SK-N-DZ (cell line): ENCODE measurements at places on chromosomes 7 and 10.

DNA sequence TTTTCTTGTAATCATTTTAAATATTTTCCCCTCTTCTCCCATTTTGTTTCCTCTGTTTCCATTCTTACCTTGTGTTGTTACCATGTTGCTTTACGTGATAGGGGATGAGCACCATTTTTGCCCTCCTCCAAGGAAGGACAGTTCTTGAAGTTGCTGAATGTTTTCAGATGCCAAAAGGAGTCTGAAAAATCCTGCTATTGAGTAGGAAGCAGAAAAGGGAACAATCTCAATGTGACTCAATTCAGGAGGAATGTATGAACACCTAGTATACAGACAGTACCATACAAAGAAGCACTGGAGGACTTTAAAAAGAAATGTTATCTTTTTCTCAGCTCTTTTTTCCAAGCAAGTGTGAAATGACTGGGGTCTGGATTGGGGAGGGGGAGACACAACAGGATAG is 5.1 kb upstream of the NAMPT start:
- no peak for DNase-seq

GRCh38 chr10:87860156-87860795 is 3.1 kb downstream of the KLLN start:
- DNase-seq: peak; percentile 54

DNA sequence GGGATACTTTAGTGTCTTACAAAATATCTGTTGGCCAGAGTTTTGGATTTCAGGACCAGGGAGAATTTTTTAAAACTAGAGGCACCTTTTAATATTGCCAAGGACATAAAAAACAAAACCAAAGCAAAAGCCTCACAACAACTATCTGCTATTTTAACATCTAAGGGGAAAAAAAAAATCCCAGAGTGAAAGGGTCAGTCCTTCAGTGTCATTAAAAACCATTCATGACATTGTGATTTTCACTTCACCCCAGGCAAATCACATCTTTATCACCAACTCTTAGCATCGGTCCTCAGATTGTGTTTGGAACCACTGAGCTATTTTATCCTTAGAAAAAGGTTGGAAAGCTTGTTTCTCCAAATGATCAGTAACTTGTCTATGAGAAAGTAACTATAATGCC is 10.7 kb downstream of the CEP41 start:
- DNase-seq: no peak

- no peak for DNase-seq
Measured at GRCh38 chr10:86083206-86083605, 283.4 kb downstream of the GRID1 start.

DNA sequence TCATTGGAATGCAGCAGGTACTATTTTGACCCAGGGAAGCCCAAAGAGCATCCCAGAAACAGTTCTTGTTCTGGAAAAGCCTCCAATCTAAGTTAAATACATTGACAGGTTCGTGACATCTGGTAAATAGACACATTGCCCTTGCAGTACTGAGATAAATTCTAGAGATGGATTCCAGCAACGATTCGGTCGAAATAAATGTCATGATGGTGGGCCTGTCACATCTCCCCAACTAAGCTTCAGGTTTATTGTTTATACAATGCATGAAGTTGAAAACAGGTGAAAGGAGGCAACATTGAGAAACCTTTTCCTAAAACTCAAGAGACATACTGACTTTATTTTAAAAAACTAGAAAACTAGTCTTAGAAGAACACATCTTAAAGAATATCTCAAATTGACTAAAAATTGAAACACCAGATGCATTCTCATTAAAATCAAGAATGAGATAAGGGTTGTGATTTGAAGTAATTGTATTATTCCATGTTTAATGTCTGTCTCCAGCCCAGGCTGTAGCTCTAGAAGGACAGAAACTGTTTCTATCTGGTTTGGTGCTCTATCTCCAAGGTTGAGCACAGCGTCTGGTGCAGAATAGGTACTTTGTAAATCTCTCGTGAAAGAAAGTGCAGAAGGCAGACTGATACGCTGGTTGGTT is 114.0 kb downstream of the CABCOCO1 start:
- DNase-seq: peak; percentile 73

DNA sequence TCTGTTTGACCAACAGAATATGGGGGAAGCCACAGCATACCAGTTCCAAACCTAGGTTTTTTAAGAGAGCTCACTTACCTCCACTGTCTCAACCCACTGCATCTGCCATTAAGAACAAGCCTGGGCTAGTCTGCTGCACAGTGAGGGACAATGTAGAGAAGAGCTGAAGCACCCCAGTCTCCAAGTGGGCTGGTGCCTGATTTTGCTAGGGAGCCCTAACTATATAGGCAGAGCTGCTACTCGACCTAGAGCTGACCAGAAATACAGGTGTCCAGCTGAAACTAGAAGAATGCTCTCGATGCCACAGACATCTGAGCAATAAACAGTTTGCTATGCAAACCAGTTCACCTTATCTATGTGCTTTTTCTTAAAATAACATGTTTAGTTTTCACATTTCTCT is 106.9 kb upstream of the BET1 start:
- no peak for DNase-seq

- no peak for DNase-seq
Measured at GRCh38 chr10:16788125-16788524, 29.1 kb downstream of the RSU1 start.

DNA sequence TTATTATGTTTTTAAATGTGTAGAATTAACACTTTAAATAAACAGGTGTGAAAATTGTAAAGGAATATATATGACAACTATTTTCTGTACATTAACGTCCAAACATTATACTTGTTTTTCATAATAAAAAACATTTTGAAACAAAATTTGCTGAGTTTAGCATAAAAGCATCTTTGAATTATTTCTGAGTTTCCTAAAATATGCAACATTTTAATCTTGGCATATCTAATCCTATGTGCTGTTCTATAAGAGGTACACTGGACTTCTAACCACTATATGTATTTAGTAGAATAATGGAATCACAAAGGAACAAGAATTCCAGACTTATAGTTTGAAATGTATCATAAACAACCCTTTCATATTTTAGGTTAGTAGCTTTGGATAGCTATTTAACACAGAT is 16.6 kb downstream of the AKAP9 start:
- DNase-seq: no peak

- no peak for DNase-seq
Measured at GRCh38 chr7:129862682-129863081, 90.1 kb downstream of the UBE2H start.

DNA sequence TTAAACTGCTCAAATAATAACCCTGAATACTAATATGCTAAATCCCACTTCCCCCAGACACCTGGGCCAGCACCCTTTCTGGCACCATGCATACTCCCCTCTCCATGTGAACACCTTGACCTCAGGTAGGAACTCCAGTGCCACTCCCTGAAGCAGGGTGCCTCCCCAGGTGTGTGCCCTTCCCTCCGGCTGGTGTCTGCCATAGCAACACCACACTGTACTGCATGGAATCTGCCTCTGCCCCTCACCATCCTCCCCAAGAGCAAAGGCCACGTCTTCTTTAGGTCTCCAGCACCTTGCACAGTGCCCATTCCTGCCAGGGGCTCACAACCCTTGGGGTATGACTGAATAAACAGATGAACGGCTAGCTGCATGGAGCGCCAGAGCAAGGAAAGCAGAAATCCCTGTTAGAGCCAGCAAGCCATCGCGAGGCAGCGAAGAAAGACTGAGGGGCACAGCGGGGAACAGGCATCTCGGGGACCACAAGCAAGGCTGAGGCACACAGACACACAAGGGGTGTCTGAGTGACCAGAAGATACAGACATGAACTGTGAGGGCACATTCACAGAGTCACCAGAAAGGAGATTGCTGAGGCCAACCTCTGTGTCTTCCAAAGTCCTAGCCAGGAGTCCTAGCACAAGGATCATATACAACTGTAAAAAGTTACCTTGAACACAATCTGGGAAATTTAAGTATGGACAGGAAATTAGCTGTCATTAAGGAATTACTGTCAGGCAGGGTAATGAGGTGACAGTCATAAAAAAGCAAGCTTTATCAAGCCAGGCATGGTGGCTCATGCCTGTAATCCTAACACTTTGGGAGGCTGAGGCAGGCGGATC is 25.7 kb downstream of the COBL start:
- no peak for DNase-seq

DNA sequence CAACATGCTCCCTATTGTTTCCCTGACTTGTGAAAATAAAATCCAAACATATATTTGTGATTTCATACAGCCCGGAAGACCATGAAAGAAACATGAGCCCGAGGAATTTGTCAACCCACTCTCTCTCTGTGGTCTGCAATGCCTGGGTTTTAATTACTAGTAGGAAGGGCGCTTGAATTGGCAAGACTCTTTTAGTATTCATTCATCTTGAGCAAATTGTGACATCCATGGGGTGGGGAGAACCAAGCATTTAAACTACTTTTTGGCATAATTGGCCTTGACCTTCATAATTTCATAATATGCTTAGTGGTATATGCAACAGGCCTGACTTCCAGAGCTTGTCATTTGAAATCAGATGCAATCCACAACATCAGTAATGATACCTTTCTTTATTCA is 142.4 kb upstream of the BMPER start:
- no peak for DNase-seq

GRCh38 chr7:143391462-143392404 is 10.6 kb downstream of the ZYX start:
- no peak for DNase-seq

DNA sequence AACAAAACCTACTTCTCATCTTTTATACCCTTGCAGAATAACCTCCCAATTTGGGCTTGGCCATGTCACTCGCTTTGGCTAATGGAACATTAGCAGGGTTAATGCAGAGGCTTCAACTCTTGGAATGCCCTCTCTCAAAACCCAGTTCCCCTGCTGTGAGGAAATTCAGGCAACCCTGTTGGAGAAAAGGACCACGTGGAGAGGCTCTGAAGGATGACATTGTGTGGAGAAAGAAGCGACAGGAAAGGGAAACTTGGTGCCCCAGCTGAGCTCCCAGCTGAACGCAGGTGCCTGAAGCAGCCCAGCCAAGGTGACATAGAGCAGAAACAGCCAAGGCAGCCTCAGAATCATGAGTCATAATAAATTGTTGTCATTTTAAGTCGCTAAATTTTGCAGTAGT is 214.2 kb upstream of the GHITM start:
- no peak for DNase-seq

GRCh38 chr7:94264756-94265155 is 129.9 kb upstream of the COL1A2 start:
- no peak for DNase-seq

DNA sequence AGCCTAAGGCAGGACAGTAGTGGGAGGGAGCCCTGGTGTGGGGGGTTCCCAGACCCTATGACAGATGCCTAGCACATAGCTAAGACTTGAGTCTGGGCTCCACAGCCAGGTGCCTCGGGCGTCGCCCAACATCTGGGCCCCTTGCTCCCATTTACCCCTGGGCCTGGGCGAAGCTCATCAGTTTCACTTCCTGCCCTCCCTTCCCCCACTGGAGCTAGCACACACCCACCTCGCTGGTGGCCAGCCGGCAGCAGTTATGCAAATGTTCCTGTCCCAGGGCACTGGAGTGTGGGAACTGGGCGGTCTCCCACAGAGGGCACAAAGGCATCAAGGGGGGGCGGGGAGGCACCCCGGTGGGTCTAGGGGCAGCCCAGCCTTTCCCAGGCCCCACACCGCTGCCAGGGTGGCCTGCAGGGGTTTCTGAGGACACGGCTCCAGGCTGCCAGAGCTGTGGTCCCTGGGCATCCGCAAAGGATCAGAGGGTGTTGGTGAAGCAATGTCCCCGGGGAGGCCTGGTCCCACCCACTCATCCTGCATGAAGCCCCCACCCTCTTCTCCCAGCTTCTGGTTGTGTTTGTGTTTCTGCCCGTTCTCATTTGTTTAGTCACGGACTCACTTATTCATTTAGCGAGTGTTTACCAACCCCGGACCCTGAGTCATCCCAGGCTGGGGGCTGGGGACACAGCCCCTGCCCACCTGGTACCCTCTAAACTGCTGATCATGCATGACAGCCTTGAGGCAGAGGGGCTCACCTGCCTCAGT is 20.4 kb downstream of the SH2B2 start:
- DNase-seq: no peak

- DNase-seq: peak; percentile 37
Measured at GRCh38 chr7:129741743-129742213, 130.3 kb downstream of the NRF1 start.

- no peak for DNase-seq
Measured at GRCh38 chr7:88106434-88106833, 113.4 kb downstream of the SRI start.

GRCh38 chr10:124222988-124223710 is 129.8 kb upstream of the CHST15 start:
- no peak for DNase-seq

- no peak for DNase-seq
Measured at GRCh38 chr10:129770286-129770685, 193.8 kb downstream of the EBF3 start.
